Amniotic stem cell (primary cell): ENCODE measurements at places on chromosomes 2 and 18.

- no peak for DNase-seq
Observed at GRCh38 chr2:227466887-227467600, 4.9 kb upstream of the AGFG1 start.

- DNase-seq: no peak
Observed at GRCh38 chr18:58188996-58189395, 145.0 kb downstream of the NEDD4L start.

GRCh38 chr2:85802354-85803103 lies 48.7 kb downstream of the ATOH8 start:
- DNase-seq: no peak

DNA sequence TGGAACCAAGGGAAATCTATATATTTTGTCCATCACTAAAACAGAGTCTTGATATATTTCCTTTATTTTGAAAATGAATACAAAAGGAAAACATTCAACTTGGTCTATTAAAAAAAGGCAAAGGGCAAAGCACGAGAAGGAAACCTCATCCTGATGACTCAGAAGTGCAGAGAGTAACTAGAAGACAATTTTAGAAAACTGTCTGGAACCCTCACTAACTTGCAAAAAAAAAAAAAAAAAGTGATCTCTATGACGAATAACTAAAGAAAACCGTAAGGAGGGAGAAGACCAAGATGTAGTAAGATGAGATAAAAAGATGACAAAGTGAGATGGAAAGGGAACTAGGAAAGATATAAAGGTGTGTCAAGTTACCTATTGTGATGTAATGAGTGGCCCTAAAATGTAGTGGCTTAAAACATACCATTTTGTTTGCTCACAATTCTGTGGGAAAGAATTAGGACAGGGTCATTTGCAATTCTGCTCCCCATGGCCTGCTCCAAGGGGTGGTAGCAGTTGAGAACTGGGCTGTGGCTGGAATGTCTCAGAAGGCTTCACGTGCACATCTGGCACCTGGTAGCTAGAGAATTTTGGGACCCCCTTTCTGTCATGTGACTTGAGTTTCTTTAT lies 303.0 kb downstream of the DYSF start:
- DNase-seq: peak; percentile 17

DNA sequence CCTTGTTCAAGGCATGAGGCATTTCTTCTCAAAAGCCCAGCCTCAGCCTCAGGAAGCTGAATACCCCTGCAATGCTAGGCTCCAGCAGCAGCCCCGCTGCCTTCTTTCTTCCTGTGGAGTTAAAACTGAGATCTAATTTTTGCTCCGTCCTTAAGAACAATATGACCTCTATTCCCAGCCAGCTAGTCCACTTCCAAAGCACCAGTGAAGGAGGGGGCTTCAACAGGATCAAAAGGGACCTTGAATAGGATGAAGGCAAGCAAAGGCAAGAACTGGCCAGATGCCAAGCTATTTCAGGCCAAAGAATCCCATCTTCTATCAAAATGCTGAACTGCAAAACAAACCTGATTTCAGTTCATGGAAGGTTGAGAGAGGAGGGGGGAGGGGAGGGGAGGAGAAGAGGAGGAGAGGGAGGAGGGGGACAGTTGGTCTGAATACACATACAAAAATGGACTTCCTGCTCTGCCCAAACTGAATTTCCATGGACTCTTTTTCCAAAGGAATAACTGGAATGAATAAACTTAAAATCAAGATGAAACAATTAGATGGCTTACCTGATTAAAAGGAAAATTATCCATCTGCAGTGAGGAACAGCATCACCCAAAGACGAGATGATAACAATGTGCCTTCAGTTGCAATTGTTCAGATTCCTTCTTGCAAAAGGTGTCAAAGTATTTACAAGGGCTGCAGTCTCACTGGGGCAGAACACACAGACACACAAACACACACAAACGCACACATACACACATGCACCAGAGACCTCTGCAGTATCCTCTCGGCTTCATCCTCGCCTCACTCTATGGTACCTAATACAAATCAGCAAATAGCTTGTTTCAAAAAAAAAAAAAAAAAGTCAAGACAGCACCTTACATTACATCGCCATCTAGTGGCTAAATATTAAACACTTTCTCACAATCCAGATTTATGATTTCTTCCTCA lies at the start of gene SCN1A:
SCN1A (minus strand) TSS at position 804 of the 939 bp plus-strand sequence. CDS start 54,399 bp downstream, outside the sequence.
- DNase-seq: peak; percentile 21

DNA sequence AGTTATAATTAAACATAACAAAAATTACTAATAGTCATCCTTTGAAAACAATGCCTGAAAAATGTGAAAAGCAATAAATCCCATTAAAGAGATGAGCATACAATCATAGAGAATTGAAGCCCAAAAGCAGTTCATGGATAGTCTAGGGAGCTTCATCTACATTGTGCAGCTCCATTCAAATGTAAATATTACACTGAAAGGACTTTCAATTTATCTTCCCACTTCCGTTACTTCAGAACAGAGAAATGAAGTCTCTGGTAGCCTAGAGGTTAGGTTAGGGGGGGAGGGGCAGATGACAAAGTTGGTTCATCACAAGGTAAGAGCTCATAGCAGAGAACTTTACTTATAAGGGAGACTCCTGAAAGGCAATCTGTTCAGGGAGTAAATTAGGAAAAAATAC lies 126.6 kb upstream of the RGPD4 start:
- DNase-seq: no peak

DNA sequence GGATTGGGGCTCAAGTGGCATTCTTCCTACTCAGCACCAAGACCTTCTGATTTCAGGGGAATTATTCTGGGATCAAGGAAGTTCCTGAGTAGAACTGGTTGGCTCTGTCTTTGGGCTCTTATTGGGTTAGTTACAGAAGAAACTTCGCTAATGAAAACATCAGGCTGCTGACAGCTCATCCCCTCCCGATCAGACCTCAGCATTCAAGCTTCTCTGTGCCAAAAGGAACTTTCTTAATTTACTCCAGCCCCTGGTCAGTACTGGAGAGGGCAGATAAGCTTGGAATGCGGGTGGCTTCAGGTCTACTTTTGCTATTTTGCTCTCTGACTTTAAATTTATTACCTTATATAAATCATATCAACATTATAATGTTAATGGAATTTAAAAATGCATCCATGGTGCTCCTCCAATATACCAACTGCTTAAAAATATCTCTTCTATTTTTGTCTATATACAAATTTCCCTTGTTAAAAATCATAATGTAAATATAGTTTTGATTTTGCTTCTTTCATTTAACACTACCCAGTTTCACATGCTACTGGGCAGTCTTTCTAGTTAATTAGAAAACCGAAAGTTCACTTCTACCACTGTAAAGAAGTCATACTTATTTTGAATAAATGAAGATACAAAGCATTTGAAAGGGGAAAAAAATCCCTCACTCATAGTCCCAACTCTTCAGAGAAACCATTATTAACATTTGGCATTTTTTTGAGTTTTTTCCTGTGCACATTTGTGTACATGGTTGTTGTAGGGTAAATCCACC lies 34.4 kb downstream of the PCARE start:
- no peak for DNase-seq

- no peak for DNase-seq
Observed at GRCh38 chr2:189298481-189298880, 118.9 kb upstream of the COL5A2 start.

- no peak for DNase-seq
Observed at GRCh38 chr2:69936906-69937305, 22.0 kb downstream of the MXD1 start.

- no peak for DNase-seq
Observed at GRCh38 chr2:79750321-79750720, 237.5 kb downstream of the CTNNA2 start.

GRCh38 chr2:16406496-16407289 lies 258.9 kb downstream of the CYRIA start:
- no peak for DNase-seq
